ENCODE measurements at places on chromosomes 4 and X.

DNA sequence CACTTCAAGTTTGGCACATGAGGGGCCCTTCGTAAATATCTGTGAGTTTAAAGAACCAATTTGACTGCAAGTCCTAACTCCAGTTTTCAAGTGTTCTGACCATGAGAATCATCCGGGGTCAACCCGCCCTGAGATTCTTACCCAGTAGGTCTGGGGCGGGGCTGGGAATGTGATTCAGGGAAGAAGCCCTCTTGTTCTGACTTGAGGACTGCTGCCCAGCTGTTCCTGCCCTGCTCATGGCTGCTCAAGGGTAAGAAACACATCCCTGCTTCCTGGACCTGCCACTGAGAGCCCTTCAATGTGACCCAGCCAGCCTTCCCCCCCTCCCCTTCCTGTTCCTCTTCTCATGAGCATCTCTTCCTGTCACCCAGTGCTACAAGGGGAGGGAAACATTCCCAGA, 92.7 kb upstream of the PGRMC2 start:
- DNase-seq = no peak

GRCh38 chr4:156934259-156934635, 37.4 kb downstream of the PDGFC start:
- DNase-seq = no peak

DNA sequence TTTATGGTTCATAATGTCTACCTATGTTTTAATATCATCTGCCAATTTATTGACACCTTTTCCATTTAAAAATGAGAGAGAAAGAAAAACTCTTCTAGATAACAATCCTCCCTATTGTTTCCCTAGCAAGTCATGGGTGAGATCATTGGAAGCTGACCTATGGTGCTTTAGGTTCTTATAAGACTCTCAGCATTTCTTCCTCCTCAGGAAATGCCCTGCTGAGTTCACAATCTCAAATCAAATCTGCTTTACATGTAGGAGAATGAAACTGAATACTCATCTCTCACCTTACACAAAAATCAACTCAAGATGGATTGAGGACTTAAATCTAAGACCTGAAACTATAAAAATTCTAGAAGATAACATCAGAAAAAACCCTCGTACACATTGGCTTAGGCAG, 267.4 kb downstream of the RAPGEF2 start:
- DNase-seq = no peak

- DNase-seq = no peak
These were observed 65.9 kb downstream of the AMOT start for GRCh38 chrX:112774651-112775293.

- DNase-seq = no peak
These were observed 265.9 kb downstream of the ZNF674 start for GRCh38 chrX:46279214-46279924.

DNA sequence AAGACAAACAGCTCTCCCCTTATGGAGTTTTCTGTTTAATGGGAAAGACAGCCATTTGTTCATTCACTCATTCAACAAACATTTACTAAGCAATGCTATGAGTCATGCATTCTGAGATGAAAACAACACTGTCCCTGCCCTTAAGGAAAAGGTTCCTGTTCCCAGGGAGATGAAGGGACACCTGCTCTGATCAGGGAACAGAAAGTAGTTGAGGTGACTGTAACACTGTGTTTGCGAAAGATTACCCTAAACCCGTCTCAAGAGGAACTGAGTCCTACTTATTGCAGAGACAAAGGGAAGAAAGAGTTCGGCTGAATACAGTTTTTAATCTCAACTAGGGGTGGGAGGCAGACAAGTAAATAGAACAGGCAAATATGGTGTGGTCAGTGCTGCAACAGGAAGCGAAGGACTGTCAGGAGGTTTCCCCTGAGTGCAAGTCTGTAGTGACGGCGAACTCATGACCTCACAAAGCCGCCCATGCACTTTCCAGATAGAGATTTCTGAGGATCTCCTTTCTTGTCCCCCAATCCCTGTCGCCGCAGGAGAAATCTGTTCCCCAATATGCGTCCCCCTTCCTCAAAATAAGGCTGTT, 712 bp downstream of the STX18 start:
- no peak for DNase-seq

GRCh38 chr4:55485821-55486220, 60.9 kb downstream of the CLOCK start:
- no peak for DNase-seq

DNA sequence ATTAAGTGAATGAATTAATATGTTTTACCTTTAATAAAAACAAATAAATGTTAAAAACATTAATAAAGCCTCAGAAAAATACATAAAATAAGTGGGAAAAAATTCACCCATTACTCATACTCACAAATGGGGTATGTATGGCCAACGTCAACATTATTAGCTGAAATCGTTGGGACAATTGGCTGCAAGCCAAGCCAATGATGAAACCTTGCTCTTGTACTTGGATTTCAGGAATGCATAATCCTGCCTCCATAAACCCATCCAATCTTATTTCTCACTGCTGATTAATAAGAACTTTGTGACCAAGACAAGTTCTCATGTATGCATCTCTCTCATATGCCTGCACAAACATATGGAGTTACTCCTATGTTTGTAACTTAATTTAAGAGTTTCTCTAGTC, 35.3 kb upstream of the ADAMTS3 start:
- DNase-seq = peak; percentile 94

Measured in retinal pigment epithelial cell (primary cell).